ENCODE measurements at places on chromosomes 7 and 10.

DNA sequence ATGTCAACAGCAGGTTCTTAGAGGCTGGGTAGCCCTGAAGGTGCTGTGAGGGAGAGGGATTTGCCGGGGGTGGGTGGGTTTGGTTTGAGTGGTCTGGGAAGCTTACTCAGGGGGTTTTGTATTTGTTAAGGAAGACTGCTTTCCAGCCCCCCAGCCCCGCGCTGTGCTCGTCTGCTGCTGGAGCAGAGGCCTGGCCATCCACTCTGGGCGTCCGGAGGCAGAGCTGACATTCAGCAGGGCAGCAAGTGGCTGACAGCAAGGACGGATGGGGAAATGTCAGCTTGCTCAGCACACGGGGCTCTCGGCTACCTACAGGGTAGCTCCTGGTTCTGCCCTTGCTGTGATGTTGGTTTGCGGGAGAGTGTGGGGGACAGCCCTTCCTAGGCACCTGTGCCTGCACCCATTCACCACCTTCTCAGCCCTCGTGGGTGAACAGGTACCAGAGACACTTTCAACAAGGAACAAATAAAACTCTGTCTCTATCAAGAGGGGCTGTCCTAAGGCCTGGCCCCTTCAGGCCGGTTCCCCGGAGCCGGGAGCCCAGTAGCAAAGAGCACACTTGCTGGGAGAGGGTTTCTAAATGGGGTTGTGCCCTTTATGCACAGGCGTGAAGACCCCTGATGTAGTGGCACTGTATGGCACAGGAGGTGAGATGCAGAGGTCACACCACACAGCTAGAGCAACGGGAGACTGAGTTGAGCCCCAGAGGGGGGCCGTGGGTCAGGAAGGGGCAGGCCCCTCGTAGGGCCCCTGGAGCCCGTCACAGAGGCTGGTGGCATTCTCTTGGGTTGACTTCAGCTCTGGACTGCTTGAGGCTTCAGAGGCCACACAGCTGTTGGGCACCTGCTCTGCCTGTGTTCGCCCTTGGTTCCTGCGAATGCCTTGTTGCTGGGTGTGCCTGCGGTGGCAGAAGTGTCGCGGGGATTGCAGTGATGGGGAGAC is 72.2 kb upstream of the SHH start:
- no peak for DNase-seq

DNA sequence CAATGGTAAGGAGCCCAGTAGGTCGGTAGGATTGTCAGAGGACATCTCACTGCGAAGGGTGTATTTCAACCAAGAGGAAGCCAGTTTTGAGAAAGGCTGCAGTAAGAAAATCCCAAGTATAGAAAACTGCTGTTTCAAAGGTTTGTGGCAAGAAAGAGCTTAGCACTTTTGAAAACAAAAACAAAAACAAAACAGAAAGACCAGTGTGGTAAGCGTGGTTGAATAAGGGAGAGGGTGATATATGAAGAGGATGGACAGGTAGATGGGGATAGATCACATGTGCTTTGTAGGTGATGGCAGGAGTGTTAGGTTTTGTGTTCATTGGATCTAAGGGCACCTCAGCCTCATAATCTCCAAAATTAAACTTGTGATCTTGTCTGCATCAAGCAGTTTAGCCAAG is 141.6 kb upstream of the WNT16 start:
- DNase-seq, result no peak

- DNase-seq, result peak; percentile 29
Measured at GRCh38 chr10:122062831-122063674, 74.1 kb downstream of the TACC2 start.

DNA sequence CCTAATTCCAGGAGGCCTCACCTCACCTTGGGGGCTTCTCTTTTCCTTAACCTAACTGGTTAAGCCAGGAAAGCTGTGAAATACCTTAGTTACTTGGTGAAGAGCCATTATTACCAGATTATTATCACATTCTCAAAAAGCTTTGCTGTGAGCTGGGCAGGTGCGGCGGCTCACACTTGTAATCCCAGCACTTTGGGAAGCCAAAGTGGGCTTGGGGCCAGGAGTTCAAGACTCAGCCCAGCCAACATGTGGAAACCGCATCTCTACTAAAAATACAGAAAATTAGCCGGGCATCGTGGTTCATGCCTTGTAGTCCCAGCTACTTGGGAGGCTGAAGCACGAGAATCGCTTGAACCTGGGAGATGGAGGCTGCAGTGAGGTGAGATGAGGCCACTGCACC is 102.4 kb upstream of the KLF6 start:
- DNase-seq, result no peak

DNA sequence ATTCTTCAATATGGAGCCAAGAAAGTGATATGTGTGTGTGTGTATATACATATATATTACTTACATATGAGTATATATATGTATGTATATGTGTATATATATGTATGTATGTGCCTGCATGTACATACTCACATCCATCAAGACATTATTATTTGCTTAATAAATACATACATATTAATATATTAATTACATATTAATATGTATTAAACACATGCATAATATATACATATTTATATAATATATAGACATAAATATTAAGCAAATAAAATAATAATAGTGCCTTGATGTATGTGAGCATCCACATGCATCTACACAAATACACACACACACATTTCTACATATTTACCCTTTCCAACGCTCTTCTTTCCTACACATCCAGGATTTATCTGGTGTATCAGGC is 88.7 kb upstream of the KCNMA1 start:
- no peak for DNase-seq

DNA sequence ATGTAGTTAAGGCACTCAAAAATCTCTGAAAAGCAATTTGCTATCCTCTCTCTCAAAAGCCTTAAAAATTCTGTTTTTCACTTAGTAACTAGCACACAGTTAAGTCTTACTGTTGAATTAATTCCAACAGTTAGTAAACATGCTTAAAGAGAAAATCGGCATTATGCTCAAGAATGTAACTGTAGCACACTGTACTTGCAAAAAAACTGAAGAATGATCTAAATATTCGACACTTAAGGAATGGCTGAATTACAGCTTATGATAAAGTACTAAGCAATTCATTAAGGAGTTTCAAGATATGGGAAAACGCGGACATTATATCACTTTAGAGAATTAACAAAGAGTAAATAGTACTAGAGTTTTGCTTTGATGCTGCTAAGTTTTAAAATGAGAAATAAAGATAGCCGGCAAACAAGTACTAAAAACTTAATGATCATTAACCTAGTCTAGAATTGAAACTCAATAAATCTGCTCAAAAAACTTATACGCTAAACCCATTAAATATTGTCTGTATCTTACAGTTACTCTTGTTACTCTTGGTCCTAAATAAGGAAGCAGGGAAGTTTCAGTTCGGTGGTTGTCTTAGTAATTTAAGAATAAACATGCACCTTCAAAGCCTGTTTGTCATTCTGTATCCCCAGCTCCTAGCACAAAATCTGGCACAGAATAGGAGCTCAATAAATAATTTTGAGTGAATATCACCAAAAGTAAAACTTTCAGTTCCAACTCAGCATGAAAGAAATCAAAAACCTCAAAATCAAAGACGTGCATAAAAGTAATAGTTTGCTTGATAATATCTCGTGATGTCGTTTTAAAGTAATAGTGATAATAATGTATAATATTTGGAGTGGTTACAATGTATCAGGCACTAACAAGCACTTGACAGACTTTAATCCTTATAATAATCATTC is 1.2 kb downstream of the TRDMT1 start:
- no peak for DNase-seq

DNA sequence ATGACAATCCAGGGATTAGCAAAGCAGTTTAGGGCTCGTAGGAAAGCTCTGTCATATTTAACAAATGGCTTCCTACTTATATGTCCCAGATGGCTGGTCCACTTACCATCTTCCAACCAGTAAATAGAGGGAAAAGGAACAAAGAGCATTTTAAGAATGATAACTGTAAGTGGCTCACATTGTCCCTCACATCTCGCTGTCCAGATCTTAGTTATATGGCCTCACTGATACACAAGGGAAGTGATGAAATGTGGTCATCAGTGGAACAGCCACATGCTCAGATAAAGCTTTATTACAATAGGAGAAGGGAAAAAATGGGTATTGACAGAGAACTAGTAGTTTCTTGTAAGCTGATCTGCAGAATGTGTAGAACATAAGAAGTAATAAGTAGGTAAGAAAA is 35.8 kb downstream of the IQUB start:
- no peak for DNase-seq

GRCh38 chr7:157964521-157964920 is 623.1 kb downstream of the PTPRN2 start:
- no peak for DNase-seq

GRCh38 chr7:134727711-134728110 is 51.7 kb upstream of the CALD1 start:
- DNase-seq, result no peak

GRCh38 chr7:1106793-1107421 is 19.0 kb downstream of the GPER1 start:
- no peak for DNase-seq

DNA sequence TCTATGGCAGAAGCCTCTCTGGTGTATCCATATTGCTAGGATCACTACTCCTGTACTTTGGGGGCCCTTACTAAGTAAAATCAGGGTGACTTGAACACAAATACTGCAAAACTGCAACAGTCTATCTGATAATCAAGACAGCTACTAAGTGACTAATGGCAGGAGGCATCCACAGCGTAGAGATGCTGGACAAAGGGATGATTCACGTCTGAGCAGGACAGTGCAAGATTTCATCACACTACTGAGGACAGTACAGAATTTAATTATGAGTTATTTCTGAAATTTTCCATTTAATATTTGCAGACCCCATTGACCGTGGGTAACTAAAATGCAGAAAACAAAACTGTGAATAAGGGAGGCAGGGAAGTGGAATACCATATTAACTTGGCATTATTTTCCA is 10.4 kb downstream of the CUL2 start:
- DNase-seq, result peak; percentile 59

DNA sequence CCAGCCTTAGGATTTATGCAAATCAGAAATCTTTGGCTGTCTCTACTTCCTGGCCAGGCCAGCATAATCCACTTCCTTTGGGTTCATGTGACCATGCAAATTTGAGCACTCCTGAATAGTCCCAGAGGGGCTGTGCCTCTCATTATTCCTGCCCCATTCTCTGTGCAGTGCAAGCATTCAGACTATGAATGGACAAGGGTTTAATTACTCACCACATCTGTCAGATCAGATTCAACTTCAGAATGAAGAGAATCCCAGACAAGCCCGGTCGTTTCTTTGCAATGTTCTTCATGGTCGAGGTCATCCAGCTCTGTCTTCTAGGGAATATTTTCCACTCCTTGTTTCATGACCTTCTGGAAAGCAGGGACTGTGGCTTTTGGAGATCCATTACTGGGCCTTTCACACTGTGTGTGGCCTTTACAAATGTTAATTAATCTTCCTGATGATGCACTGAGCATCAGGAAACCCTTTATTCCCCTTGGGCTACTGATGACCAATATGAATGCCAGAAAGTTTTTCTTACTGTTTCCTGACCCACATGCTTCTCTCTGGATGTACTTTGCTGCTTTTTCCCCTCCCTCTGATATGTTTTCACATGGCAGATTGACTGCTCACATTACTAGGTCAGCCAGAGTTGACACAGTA is 217.6 kb upstream of the TCF7L2 start:
- no peak for DNase-seq

DNA sequence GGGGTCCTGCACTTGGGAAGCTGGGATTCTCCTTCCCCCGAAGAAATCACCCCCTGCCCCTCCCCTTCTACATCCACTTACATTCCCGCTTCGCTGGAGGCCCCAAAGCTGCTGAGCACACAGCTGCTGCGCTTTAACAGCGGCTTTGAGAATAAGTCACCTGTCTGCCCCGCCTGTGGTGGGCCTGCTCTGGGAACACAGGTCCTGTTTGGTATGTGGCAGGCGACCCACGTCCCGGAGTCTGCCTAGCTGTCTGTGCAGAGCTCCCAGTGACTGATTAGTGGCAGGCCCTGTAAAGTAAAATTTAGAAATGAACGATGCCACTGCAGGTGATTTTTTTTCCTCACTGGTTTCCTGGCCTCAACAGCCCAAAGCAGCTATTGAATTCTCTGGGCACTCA is 47.0 kb downstream of the CDH23 start:
- no peak for DNase-seq

GRCh38 chr10:129244757-129245156 is 222.3 kb upstream of the MGMT start:
- DNase-seq, result no peak

DNA sequence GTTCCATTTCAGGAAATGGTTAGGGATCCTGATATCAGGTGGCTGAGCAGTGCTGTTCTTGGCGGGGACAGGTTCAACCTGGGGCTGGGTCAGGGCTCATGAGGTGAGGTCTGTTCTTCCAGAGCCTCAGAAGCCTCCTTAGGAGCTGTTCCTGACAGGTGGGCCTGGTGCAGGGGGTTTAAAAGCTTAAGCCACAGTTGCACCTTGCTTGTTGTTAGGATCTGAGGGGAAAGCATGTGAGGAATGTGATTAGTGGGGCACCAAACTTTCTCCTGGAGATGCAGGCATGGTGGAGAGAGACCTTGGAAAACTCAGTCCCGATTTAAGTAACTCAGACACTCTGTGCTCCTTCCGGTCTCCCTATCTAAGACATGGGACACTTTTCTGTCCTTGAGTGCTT is 18.7 kb upstream of the CRHR2 start:
- no peak for DNase-seq

DNA sequence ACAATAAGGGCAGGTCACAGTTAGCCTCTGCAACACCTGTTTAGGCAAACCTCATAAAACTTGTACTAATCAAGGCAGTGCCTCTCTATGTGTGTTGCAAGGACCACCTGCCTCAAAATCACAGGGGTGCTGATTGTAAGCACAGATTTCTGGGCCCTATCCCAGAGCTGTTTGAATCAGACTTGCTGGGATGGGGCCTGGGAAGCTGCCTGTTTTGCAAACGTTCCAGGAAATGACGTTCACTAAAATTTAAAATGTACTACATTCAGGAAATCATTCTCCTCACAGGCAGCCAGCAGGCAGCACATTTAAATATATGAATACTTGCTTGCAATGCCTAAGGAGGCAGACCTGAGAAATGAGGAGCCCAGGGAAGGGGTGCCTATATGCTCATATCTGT is 4.3 kb upstream of the GRM8 start:
- DNase-seq, result no peak

GRCh38 chr10:52379287-52379686 is 65.2 kb downstream of the DKK1 start:
- no peak for DNase-seq

DNA sequence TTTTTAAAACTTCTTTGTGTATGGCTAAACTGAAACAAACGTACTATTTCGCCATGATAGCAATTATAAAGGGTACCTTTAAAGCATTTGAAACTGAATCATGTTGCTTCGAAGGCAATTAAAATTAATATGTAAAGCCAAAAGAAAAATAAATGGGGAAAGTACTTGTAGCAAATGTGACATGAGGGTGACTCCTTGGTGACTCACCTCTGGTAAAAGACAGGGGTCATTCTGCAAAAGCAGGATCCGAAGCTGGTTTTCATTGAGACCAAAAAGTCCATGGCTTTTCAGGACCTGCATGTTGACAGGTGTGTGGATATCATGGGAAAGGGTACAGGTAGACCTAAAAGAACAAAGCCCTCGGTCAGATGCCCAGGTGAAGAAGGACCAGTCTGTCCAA is 1.5 kb downstream of the ZC3HAV1L start:
- peak; percentile 22 for DNase-seq
